HT1080 (cell line): ENCODE measurements at places on chromosomes 7 and 10. TPM values are rescaled to one million over a fixed set of nuclear protein-coding genes. Genes with fewer than 3 reads are reported as not detected.

DNA sequence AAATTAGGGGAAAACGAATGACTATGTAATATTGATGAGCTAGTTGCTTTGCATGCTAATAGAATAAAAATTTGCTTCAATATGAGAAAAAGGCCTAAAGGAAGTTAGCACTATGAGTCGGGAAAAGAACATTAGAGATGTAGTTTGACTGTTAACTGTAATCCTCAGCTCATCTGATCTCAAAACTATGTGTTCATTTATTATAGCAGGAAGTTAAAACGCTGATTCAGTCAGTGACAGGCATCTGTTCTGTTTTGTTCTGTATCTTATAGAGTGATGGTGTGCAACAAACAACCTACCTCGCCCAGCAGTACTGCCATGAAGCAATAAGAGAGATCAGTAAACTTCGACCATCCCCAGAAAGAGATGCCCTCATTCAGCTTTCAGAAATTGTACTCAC, 48.6 kb downstream of the PDSS1 start:
- no peak for DNase-seq

- DNase-seq: peak; percentile 71
Observed at GRCh38 chr7:123979876-123980275, 53.0 kb downstream of the TMEM229A start.

DNA sequence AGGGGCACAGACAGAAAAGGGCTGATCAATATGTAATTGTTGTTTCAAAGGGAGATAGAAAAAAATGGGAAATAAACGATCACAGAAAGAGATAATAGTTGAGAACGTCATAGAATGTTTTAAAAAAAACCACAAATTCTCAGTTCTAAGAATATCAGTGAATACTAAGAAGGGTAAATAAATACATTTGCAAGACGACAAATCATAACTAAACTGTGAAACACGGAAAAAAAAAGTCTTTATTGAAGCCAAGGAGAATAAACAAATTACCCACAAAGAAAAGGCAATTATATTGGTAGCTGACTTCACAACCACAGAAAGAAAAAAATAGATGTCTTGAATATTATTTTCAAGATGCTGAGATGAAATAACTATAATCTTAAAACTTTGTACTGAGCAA, 305.2 kb upstream of the STEAP1 start:
- DNase-seq: no peak

GRCh38 chr7:68587599-68587998, 1010.7 kb upstream of the AUTS2 start:
- DNase-seq: no peak

- no peak for DNase-seq
Observed at GRCh38 chr10:84542522-84543490, 214.4 kb downstream of the CCSER2 start.

The ENO4 gene
- not detected in 2 replicates for total RNA-seq

The CNPY1 gene
- total RNA-seq: not detected in 2 replicates

The THSD7A gene
- not detected in 2 replicates for total RNA-seq

The COX15 gene
- total RNA-seq: 38.4 and 41.4 TPM in 2 replicates
